ENCODE measurements at places on chromosomes 1 and 21. TPM values are rescaled to one million over a fixed set of nuclear protein-coding genes. Genes with fewer than 3 reads are reported as not detected.

Gene ASCL5
- not detected for total RNA-seq

Gene PLA2G2C
- total RNA-seq, result not detected

Gene CFHR3
- total RNA-seq, result not detected

Gene GCSAML
- total RNA-seq, result not detected

Gene CHRNB2
- not detected for total RNA-seq

Gene OR14K1
- not detected for total RNA-seq

Gene KIAA0319L
- total RNA-seq, result 77.9 TPM

Gene SYDE2
- 23.0 TPM for total RNA-seq

Gene PGLYRP3
- not detected for total RNA-seq

Gene KRTAP19-8
- not detected for total RNA-seq

Gene RRP15
- 22.6 TPM for total RNA-seq

Gene DRAXIN
- total RNA-seq, result 0.05 TPM

DNA sequence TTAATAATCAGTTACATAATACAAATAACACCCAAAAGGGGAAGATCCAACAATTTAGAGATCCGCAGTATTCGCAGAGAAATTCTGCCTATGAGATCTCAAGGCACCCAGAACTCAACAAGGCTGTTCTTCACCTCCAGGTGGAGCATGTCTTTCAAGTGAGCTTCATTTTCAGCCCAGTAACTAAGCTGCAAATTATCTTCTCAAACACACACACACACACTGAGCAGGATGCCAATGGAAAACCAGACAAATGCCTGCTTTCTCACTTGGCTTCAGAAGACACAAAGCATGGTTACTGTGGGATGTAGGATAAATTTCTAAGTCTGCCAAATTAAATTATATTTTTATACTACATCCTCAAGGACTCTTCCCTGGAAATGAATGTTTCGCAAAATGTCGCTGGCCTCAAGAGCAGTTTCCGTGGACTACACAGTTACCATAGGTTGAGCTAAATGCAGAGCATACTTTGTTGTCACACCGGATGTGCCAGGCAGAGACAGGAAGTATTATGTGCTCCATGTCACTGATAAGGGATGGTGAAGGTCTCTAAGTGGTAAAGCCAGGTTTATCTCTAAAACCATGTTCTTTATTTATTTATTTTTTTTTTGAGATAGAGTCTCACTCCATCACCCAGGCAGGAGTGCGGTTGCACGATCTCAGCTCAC lies 30.3 kb downstream of the UBR4 start:
- no peak for DNase-seq

- DNase-seq, result peak; percentile 48
Measured at GRCh38 chr1:31788825-31789256, 24.7 kb upstream of the ADGRB2 start.

- DNase-seq, result no peak
Measured at GRCh38 chr1:119027759-119028158, 39.6 kb upstream of the TBX15 start.

DNA sequence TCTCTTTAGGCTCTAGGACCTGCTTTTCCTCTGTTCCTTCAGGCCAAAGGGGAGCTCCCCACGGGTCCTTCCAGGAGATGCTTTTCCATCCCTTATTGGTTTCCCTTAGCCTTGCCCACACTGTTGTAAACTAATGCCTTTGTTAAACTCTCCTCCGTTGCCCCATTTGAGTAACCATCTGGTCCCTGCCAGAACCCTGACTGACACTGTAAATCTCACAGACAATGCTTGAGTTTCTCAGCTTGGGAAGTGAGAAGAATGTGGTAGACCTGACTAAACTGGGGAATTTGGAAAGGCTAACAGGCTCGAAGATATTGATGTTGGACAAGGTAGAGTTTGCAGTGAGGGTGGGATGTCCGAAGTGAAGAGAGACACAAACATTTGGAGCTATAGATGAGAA lies 11.4 kb downstream of the AKNAD1 start:
- DNase-seq, result no peak

DNA sequence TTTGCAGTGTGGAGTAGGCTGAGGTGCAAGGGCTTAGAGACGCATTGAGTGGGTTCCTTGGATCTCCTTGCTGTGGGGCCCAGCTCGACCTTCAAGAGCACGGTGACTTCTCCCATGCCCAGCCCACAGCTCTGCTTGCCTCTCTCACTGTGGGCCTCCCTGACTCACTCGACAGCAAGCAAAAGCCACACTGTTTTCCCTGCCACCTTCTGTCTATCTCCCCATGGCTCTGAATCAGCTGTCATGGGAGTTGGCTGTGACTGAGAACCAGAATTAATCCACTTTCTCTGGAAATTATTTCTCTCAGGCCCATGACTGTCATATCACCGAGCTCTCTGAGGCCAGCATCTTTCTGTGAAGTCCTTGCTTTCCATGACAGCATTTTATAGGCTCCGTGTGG lies 140.7 kb downstream of the NOS1AP start:
- no peak for DNase-seq

GRCh38 chr1:171716616-171717015 lies 25.2 kb downstream of the VAMP4 start:
- DNase-seq, result no peak

GRCh38 chr1:31667065-31667785 lies 22.5 kb upstream of the PEF1 start:
- no peak for DNase-seq

DNA sequence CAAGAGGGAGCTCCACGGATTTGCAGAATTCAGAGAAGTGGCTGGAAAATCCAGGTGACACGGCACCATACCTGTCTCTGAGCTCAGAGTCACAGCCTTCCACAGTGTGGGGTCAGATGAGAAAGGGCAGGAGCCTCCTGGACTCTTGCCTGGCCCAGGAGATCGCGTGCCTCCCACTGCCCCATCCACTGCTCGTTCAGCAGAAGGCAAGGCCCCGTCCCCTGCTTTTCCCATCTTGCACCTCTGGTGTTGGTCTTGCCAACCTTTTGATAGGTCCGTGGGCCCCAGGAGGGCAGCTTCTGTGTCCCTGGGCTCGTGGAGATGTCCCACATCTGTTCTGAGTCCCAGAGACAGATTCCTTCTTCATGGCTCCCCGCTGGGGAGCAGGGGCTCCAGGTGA lies 83.7 kb upstream of the VAMP3 start:
- no peak for DNase-seq

DNA sequence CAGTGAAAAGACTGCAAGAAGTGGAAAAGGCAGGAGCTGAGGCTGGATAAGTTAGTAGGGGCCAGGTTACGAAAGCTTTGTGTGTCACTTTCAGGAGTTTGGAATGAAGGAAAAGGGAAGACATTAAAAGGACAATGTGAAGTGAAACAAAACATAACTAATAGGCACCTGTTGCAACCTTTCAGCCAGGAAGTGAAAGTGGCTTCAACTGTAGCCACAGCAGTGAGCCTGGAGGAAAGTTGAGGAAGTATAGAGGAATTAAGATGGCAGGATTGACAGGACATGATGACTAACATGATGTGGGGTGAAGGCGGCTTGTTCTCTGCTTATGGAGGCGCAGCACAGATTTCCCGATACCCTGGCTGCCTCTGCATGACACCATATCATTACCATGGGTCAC lies 68.9 kb downstream of the C4BPA start:
- DNase-seq, result no peak

- DNase-seq, result no peak
Measured at GRCh38 chr1:99980928-99981327, 11.1 kb downstream of the SLC35A3 start.
